Stimulated activated CD4-positive, alpha-beta T cell treated with anti-CD3 and anti-CD28 coated beads, Interleukin-12 subunit alpha, Interleukin-12 subunit beta, amount 100 ng/mL, for 24 hours (primary cell): ENCODE measurements at places on chromosomes 11 and 22.

DNA sequence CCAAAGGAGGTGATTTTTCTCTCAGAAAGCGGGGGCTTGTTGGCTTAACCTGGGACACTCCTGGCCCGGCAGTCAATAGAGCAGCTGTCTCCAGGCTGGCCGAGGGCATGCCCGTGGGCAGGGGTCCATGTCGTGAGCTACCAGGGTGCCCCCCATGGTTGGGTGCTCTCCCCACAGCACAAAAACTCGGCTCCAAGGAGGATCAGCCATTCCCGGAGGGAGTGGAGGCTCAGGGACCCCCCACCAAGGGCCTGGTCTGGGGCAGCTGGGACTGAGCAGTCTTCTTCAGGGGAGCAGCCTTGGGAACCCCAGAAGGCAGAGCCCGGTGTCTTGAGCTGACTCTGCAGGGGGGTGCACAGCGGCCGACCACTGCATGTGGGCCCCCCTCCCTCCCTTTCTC lies 20.8 kb upstream of the TH start:
- no peak for DNase-seq

DNA sequence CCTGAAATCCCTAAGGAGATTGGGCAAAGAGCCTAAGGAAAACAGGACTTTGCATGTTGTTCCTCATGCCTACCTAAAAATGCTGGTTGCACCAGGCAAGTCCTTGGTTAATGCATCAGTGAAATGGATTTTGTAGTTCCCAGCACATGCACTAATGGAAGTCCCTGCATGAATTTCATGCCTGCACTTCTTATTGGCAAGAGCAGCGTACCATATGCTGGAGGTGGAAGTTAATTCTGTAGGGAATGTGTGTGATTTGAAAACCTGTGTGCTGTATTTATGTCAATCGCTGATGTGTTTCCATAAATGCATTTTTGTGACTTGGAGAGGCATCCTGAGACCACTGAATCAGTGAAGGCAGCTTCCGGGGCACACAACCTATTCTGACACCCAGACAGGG lies 140.3 kb upstream of the MTNR1B start:
- no peak for DNase-seq

DNA sequence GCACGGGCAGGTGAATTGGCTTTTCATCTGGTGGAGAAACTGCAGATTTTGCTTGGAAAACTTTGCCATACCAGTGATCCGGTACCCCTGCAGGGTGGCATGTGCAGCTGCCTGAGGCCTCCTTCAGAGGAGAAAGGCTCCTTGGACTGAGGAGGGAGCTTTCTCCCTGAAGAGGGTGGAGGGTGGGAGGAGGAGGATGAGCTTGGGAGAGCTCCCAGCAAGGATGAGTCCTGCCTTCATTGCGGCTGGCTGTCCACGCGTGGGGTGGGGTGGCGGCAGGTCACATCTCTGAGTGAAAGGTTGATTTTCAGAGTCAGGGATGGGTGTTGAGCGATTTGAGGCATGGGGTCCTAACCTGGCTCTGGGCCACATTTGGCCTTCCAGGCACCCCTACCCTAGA lies 96.8 kb downstream of the GRAMD1B start:
- DNase-seq, result no peak

DNA sequence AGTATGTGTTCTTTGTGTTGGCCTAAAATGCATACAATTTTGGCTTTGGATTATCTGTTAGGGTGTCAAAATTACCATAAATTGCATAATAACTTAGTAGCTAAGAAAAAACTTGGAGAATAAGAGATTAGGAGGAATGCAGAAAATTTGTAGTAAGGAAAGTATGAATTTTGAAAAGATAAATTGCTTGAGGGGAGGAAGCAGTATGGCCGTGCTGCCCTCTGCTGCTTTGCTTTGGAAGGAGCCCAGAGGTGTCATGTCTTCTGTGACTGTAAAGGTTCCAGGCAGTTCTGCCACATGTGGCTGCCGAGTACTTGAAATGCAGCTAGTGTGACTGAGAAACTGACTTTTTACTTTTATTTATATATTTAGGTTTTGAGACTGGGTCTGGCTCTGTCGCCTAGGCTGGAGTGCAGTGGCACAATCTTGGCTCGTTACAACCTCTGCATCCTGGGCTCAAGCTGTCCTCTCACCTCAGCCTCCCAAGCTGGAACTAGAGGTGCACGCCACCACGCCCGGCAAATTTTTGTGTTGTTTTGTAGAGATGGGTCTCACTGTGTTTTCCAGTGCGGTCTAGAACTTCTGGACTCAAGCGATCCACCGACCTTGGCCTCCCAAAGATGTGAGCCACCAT lies 1.8 kb downstream of the ADSL start:
- no peak for DNase-seq

- no peak for DNase-seq
Measured at GRCh38 chr22:40026641-40027040, 31.9 kb downstream of the FAM83F start.

DNA sequence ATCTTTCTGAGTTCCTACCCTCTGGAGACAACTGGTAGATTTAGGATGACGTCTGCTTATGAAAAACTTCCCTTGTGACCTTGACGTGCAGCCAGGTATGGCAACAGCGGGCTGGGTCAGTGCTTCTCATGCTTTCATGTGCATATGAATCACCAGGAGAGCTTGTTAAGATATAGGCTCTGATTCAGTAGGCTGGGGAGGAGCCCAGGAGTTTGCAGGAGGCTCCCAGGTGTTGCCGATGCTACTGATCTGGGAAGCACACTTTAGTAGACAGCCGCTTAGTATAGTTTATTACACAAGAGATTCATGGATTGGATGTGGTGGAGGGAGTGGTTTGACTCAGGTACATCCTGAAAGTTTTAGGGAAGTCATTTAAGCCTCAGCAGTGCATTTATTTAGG lies 23.8 kb downstream of the DIXDC1 start:
- DNase-seq, result no peak

GRCh38 chr11:68148879-68149278 lies 27.7 kb upstream of the CHKA start:
- DNase-seq, result no peak

GRCh38 chr11:12294613-12295012 lies 82.8 kb upstream of the PARVA start:
- DNase-seq, result no peak

DNA sequence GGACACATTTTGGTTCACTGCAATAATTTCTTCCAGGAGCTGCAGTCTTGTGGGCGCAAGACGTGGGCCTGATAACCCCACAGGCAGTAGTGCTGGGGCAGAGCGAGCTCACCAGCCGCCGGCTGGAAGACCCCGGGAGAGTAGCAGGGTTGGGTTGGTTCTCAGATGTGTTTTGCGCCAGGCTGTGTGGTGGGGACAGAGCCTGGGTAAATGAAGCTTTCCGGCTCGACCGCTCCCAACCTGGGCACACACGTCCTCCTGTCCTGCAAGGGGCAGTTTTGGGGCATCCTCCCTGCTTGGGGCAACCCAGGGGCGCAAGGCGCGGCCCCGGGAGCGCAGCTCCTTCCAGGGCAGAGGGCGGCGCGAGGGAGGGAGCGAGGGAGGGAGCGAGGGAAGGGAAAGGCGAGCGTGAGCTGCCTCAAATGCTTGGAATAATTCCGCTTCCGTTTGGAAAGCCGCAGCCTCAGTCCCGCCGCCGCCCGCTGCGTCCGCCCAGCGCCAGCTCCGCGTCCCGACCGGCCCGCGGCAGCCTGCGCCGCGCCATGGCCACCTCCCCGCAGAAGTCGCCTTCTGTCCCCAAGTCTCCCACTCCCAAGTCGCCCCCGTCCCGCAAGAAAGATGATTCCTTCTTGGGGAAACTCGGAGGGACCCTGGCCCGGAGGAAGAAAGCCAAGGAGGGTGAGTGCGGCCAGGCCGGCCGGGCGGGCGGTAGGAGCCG lies at the start of gene PARVA:
PARVA (plus strand) TSS at position 466 of the 718 bp plus-strand sequence; CDS start at position 543, 77 bp downstream.
- DNase-seq, result no peak

DNA sequence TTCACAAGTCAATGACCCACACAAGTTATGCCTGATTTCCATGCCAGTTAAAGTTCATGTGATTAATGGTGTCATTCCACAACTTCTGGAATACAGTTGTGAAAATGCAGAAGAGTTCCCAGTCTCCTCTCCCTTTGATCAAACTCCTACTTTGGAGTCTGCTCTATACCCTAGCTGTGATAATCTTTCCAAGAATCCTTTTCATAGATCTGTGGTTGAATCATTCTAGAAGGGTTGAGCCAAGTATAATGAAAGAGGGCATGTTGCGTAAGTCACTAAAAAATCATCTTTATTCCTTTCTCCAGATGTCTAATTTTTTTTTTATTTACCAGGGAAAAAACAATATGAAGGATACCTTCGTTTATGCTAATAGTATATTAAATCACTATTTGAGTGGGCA lies 89.7 kb upstream of the CARD18 start:
- no peak for DNase-seq

GRCh38 chr22:48836673-48837340 lies 990.9 kb downstream of the BRD1 start:
- no peak for DNase-seq

DNA sequence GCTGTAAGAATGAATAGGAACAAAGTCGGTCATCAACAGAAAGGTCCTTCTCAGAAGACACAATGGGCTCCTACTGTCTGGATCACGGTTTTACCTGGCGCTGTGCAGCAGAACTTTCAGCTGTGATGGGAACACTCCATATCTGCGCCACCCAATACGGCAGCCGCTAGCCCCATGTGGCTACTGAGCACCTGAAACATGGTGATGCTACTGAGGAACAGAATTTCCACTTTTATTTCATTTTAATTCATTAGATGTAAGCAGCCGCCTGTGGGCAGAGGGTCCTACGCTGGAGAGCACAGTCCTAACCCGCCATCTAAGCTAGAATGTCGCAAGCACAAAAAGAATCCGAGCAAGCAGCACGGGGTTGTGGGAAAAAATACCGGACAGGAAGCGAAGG lies 2.7 kb downstream of the SULT4A1 start:
- no peak for DNase-seq

- DNase-seq, result no peak
Measured at GRCh38 chr11:12845163-12845562, 164.0 kb upstream of the RASSF10 start.

GRCh38 chr11:12889243-12889642 lies 119.9 kb upstream of the RASSF10 start:
- DNase-seq, result no peak

DNA sequence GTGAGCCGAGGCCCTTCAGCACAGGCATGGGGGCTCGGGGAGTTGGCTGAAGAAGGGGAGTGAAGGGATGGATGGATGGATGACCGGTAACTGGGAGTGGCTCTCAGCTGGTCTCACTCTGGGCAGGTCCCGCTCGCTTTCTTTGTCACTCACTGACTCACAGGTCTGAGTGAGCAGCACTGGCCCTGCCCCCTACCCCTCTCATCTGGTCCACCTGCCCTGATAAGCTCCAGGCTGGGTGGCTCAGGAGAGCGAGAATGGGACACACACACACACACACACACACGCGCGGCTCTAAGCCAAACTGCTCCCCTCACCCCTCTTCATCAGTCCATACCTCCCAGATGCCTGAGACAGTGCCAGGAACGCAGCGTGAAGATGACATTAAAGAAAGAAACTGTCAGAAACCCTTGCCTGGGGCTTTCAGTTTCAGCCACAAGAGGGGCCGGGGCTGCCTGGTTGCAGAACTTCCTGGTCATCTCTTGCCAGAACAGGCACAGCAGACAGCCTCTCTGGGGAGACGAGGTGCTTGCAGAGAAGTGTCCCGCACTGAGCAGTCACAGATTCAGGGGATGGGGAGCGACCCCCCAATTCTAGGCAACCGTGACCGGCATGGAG lies 16.5 kb upstream of the SHISAL1 start:
- no peak for DNase-seq

DNA sequence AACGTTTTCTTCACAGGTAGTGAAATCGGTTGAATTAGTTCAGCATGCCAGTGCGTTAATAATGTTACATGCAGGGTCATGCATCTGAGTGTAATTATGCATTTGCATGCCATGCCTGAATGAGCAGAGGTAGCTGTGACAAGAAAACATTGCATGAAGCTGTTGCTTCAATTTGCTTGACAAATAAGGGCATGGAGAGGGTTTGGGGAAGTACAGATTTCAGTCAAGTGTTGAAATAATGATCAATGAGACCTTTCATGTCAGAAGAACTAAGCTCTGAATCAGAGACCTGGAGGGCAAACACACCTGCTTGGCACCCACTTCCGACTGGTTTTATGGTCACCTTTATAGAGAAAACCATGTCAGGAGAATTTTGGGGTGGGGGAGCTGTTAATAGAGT lies 221.4 kb downstream of the DBX1 start:
- DNase-seq, result no peak

DNA sequence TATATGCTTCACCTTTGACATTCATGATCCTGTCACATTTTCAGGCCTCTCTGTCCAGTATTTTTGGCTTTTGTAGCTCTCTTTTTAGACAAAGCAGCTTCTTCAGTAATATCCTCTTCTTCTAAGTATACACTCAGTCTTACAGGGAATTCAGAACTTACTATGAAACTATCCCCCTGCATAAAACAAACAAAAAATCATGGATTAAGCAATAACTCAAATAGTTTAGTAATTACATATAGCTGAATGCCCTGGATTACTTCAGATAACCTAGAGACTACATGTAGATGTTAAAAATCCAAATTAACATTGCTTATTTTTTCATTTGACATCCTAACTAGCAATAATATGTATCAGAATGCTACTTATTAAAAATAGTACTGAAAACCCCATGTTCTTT lies 5.2 kb downstream of the TAF1D start:
- DNase-seq, result no peak

GRCh38 chr11:8638300-8638699 lies 44.2 kb downstream of the TRIM66 start:
- no peak for DNase-seq

DNA sequence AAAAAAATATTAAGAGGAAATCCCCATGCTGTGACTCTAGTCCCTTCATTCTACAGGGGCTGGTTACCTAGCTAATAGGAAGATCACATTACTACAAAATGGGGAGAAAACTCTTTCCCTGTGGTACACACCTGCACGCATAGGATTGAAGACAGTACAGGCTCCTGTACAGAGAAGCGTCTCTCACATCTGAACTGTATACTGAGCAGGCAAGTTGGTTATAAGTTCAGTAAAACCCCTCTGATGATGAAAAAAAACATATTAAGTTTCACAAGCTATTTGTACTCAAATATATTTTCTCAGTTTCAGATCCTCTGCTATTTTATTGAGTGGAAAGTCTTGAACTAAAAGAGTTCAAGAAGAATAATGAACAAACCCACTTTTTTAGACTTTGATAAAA lies 156.9 kb upstream of the HSD17B12 start:
- DNase-seq, result no peak

DNA sequence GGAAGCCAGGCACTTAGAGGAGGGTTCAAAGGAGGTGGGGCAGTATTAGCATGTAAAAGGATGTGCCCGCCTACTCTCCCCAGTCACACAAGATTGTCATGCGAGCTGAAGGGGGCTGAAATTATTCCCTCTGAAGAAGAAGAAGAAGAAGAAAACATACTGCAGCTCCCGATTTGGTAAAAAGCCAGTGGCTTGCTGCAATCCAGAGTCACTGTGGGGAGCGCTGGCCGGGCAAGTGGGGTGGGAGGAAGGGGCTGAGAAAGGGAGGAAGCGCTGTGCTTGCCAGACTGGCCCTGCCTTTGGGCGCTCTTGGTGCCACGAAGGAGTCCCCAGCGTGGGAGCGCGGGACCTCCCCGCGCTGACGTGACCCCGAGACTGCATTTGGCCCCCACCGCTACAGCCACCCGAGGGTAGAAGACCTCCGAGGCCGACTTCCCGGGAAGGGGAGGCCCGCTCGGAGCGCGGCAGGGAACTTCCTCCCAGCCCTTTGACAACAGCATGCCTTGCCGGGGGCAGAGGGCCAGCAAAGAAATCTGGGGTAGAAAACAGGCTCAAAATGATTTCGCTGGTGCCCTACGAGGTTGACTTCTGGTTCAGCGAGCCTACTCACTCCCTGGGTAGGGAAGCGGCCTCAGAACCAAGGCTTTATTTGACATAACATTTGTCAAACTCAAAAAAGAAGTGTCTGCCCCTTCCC lies 906.3 kb downstream of the DLG2 start:
- DNase-seq, result no peak

GRCh38 chr11:69080257-69080995 lies 31.7 kb downstream of the TPCN2 start:
- no peak for DNase-seq
